ENCODE measurements at places on chromosomes 2 and 18. TPM values are rescaled to one million over a fixed set of nuclear protein-coding genes. Genes with fewer than 3 reads are reported as not detected.

GRCh38 chr2:58535182-58535581 lies 294.1 kb upstream of the FANCL start:
- H3K27me3 ChIP-seq, result peaks cover 2% of the 10 kb centered on the region
- no peaks in the 10 kb centered on the region for H3K4me1 ChIP-seq
- H3K27ac ChIP-seq, result no peak overlapping the region
- no peak for DNase-seq
- no peaks in the 10 kb centered on the region for H3K36me3 ChIP-seq

Gene AQP12A
- not detected for total RNA-seq

Gene GPN1
- total RNA-seq, result 45.6 TPM

Gene DSG1
- total RNA-seq, result not detected

Gene CPSF3
- 103 TPM for total RNA-seq

Data from activated CD4-positive, alpha-beta T cell treated with anti-CD3 and anti-CD28 coated beads for 36 hours (primary cell).